ENCODE measurements at places on chromosomes 7 and 10. TPM values are rescaled to one million over a fixed set of nuclear protein-coding genes. Genes with fewer than 3 reads are reported as not detected.

PNLIP gene
- polyA plus RNA-seq, result not detected

GALNT17 gene
- 32.0 TPM for polyA plus RNA-seq

NIPSNAP2 gene
- 47.7 TPM for polyA plus RNA-seq

SPDYE2B gene
- 0.35 TPM for polyA plus RNA-seq

SLC29A4 gene
- 1.1 TPM for polyA plus RNA-seq

SLC39A12 gene
- 0.58 TPM for polyA plus RNA-seq

SLC13A1 gene
- not detected for polyA plus RNA-seq

FKBP6 gene
- polyA plus RNA-seq, result not detected

ARHGEF5 gene
- polyA plus RNA-seq, result not detected

SNCG gene
- polyA plus RNA-seq, result 1,040 TPM

MBL2 gene
- not detected for polyA plus RNA-seq

OR2A1 gene
- not detected for polyA plus RNA-seq

HDAC9 gene
- 10.6 TPM for polyA plus RNA-seq

TLX1 gene
- not detected for polyA plus RNA-seq

NEBL gene
- 10.8 TPM for polyA plus RNA-seq

TWNK gene
- polyA plus RNA-seq, result 1.9 TPM

OR2A12 gene
- not detected for polyA plus RNA-seq

CPA2 gene
- polyA plus RNA-seq, result not detected

XRCC2 gene
- 0.75 TPM for polyA plus RNA-seq

CYP2E1 gene
- polyA plus RNA-seq, result 22.2 TPM

SEPTIN7 gene
- 1,682 TPM for polyA plus RNA-seq

NAMPT gene
- polyA plus RNA-seq, result 37.0 TPM

ITGA8 gene
- not detected for polyA plus RNA-seq

GIMAP8 gene
- not detected for polyA plus RNA-seq

CAMK1D gene
- polyA plus RNA-seq, result 8.0 TPM

FBXO24 gene
- polyA plus RNA-seq, result not detected

STOX1 gene
- polyA plus RNA-seq, result 9.3 TPM

ERVW-1 gene
- polyA plus RNA-seq, result 1.5 TPM

DNA2 gene
- polyA plus RNA-seq, result 2.2 TPM

MYH16 gene
- polyA plus RNA-seq, result not detected

KNDC1 gene
- polyA plus RNA-seq, result 0.19 TPM

AQP1 gene
- polyA plus RNA-seq, result 0.10 TPM

C10orf62 gene
- polyA plus RNA-seq, result not detected

ZFAND4 gene
- 24.3 TPM for polyA plus RNA-seq

GNAT3 gene
- not detected for polyA plus RNA-seq

DEPP1 gene
- 9.9 TPM for polyA plus RNA-seq

TWIST1 gene
- polyA plus RNA-seq, result not detected

SGPL1 gene
- polyA plus RNA-seq, result 6.1 TPM

PLEKHA8 gene
- 5.1 TPM for polyA plus RNA-seq

GIMAP4 gene
- 0.19 TPM for polyA plus RNA-seq

WEE2 gene
- polyA plus RNA-seq, result not detected

ZC3HAV1L gene
- not detected for polyA plus RNA-seq

VSIR gene
- not detected for polyA plus RNA-seq

WIPF3 gene
- polyA plus RNA-seq, result 2.4 TPM

TBX20 gene
- not detected for polyA plus RNA-seq

GAD2 gene
- polyA plus RNA-seq, result 53.2 TPM
